ENCODE measurements at places on chromosomes 16 and 17. TPM values are rescaled to one million over a fixed set of nuclear protein-coding genes. Genes with fewer than 3 reads are reported as not detected.

Gene TRPV3
- 0.40 TPM for total RNA-seq

Gene PIPOX
- total RNA-seq = 0.35 TPM

Gene TEDC2
- total RNA-seq = 12.5 TPM

GRCh38 chr16:78642621-78643285 lies 543.3 kb downstream of the WWOX start:
- DNase-seq = no peak

DNA sequence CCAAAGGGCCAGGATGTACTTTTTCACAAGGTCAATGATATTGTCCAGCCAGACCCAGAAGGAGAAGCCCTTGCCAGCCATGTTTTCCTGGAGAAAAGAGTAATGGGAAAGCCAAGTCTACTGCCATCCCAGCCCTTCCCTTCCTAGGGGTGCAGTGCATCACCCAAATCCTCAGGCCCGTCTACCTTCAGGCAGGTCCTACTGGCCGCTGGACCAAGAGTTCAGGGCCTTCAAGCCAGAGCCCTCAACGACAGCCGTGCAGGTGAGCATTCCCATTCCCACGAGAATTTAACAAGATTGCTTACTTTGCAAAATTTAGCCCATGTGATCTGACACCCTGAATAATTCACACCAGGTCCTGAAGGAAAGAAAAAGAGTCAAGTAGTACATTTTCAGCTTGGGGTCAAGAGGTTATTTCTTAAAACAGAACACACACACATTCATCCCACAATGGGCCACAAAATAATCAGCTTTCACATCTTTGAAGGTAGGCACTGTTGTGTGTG lies 35.0 kb downstream of the STAT5A start:
- no peak for DNase-seq

- no peak for DNase-seq
These were observed 91.4 kb upstream of the GSE1 start for GRCh38 chr16:85521552-85522307.

Data from NCI-H460 (cell line).